H4 (cell line): ENCODE measurements at places on chromosomes 3 and 15. TPM values are rescaled to one million over a fixed set of nuclear protein-coding genes. Genes with fewer than 3 reads are reported as not detected.

GRCh38 chr3:101273156-101273555 is 47.2 kb downstream of the IMPG2 start:
- no peak for DNase-seq

- peak; percentile 71 for DNase-seq
Measured at GRCh38 chr3:171328419-171329082, 131.7 kb downstream of the TNIK start.

- peak; percentile 61 for DNase-seq
Measured at GRCh38 chr15:66841953-66842681, 140.1 kb downstream of the SMAD6 start.

GRCh38 chr3:117137065-117137464 is 427.5 kb downstream of the TUSC7 start:
- DNase-seq = no peak

DNA sequence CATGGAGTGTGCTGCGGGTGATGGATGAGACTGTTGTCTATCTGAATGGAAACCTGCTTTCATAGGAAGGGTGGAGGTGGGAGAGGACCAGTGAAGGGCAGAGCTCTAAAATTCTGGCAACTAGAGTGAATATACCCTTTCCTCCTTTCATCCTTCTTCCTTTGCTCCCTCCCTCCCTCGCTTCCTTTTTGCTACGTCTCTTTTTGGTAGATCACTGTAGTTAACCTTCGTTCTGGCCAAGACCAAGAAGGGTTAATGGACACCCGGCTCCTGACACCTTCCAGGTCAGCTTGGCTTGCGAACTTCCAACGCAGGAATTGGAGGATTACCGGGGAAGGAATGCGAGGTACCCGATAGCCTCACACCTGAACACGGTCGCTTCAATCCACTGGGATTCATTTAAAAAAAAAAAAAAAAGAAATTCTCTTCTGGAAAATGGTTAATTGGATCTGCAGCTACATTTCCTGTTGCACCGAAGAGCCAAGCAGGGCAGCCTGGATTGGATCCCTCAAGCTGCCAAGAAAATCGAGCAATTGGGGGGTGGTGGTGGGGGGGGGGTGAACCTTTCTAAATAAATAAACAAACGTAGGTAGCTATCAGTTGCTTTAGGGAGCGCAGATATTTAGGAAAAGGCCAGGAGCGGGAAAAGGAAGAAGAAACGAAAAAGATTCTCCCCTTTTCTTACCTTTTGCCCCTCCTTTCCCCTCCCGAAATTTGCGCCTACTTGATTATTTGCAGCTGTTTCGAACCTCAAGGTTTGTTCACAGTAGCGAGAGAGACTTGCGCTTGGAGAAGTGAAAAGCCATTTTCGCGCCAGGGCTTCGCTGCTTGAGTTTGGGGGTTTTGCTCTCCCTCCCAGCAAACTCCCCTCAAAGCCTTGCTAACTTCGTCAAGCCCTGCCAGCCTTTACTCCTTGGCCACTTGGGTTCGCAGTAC is 9.5 kb upstream of the NR2F2 start:
- DNase-seq = no peak

- DNase-seq = no peak
Measured at GRCh38 chr3:123692041-123692440, 107.2 kb upstream of the HACD2 start.

Gene CRTAP
- 284 and 343 TPM in 2 replicates for total RNA-seq

Gene GABPB1
- 45.7 and 50.0 TPM in 2 replicates for total RNA-seq

Gene PLSCR2
- not detected in 2 replicates for total RNA-seq

DNA sequence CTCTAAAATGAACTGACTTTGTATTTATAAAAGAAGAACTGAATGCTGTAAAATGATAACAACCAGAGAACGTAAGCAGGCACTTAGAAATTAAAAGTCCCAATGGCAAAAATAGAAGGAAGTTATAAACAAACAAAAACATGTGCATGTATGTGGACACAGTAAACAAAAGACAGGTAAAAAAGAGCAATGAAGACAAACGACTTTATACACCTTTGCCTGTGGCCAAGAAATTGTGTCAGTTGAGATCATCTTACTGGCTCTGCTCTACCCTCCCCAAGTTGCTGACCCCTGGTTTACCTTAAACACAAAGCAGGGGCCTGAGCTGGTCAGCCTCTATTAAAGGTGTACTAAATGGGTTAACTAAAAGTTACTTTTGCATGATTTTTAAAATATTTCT is 41.7 kb upstream of the GP5 start:
- DNase-seq = no peak

- DNase-seq = no peak
Measured at GRCh38 chr15:72859757-72860145, 76.2 kb upstream of the ADPGK start.

Gene CORO2B
- 0.33 and 0.64 TPM in 2 replicates for total RNA-seq

DNA sequence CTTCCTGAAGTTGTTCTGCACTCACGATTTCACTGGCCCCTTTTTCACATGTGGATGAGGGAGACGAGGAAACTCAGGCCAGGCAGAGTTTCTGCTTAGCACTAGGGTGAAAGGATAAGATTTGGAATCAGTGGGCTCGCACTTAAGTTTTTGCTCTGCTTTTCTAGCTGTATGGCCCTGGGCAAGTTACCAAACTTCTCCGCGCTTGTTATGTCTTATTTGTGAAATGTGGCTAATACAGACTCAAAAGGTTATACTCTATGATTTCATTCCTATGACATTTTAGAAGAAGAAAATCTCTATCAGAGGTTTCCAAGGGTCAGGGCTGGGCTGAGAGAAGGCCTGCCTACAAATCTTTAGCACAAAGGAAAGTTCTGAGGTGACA is 191.9 kb upstream of the LRIG1 start:
- no peak for DNase-seq

Gene CCDC80
- total RNA-seq = 31.7 and 61.0 TPM in 2 replicates

DNA sequence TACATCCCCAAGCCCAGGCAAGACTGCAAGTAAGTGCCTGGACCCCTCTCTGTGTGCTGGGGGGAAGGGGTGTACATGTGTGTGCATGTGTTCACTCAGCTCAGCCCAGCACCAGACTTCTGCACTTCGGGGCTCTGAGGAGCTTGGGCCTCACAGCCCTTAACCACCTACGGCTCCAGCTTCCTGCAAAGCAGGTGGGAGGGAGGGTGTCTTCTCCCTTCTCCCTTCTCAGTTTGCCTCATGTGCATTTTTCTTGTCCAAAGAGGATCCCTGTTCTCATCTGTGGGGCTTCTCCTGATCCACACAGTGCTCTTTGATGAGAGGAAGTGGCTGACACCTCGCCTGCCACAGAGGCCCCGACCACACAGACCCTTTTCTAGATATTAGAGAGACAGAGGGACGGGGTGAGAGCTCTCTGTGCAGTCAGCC is 69.3 kb downstream of the MESD start:
- no peak for DNase-seq

Gene LSMEM2
- total RNA-seq = not detected in 2 replicates

Gene ZNF860
- total RNA-seq = 0.04 and 0.43 TPM in 2 replicates

DNA sequence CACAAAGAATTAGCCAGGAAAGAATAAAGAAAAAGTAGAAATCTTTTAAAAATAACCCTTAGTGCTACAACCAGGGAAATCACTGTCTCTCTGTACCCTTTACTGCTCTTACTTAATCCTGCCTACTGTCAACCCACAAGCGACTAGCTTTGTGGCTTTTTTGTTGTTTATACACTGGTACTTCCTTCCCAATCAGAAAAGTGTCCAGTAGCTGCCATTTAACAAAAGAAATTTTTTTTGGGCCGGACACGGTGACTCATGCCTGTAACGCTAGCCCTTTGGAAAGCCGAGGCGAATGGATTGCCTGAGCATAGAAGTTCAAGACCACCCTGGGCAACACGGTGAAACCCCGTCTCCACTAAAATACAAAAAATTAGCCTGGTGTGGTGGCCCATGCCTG is 13.8 kb upstream of the FAM219B start:
- peak; percentile 78 for DNase-seq

Gene MCF2L2
- total RNA-seq = 0.62 and 0.64 TPM in 2 replicates

Gene LRRC31
- total RNA-seq = not detected in 2 replicates

GRCh38 chr3:49707113-49707480 is 12.4 kb downstream of the AMIGO3 start:
- DNase-seq = no peak

Gene CCR9
- total RNA-seq = not detected in 2 replicates
